Ascending aorta (tissue), 2 donors: ENCODE measurements at places on chromosomes 7 and 10. TPM values are rescaled to one million over a fixed set of nuclear protein-coding genes. Genes with fewer than 3 reads are reported as not detected.
A peak's percentile ranks its signal among the peaks of the same experiment; 100 is the strongest.

DNA sequence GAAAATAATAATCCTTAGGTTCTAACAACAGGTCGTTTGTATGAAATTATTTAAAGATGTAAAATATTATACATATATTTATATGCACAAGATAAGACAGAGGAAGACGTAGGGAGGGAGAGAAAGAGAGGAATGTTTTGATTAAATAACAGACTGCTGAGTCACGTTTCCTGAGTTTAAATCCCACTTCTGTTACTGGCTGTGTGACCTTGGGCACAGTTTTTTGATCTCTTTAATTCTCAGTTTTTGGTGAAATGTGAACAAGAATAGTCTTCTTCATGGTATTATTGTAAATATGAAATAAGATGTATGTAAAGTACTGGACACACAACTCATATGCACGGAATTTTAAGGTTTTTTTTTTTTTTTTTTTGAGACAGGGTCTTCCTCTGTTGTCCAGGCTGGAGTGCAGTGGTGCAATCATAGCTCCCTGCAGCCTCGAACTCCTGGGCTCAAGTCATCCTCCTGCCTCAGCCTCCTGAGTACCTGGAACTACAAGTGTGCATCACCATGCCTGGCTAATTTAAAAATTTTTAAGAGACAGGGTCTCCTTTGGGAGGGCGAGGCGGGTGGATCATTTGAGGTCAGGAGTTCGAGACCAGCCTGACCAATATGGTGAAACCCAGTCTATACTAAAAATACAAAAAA lies 42.6 kb downstream of the BAMBI start:
- H3K27ac ChIP-seq: no peak overlapping the region
- H3K4me3 ChIP-seq: no peak overlapping the region
- H3K36me3 ChIP-seq: no peaks in the 10 kb centered on the region
- DNase-seq: no peak
- H3K27me3 ChIP-seq: no peaks in the 10 kb centered on the region

- H3K4me1 ChIP-seq: no peaks in the 10 kb centered on the region
- no peaks in the 10 kb centered on the region for H3K27me3 ChIP-seq
- no peak for DNase-seq
Measured at GRCh38 chr10:86164174-86164774, 202.3 kb downstream of the GRID1 start.

DNA sequence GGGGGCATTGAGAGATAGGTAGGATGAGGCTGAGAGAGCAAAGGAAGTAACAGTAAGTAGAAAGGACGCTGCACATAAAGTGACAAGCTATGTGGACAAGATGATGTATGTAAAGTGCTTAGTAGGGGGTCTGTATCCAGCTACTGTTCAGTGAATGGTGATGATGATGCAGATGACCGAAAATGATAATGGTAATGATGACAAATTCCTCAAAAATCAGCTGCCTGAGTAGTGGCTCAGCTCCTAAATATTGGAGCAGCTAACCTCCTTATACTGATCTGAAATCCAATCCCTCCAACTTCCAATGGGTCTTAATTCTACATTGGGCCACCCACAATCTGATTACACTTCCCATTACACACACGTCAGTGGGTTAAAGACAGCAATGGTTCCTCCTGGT lies 27.1 kb upstream of the KCNMA1 start:
- DNase-seq: no peak
- H3K36me3 ChIP-seq: no peaks in the 10 kb centered on the region
- H3K27me3 ChIP-seq: no peaks in the 10 kb centered on the region

- H3K4me3 ChIP-seq: no peak overlapping the region
- H3K27me3 ChIP-seq: no peaks in the 10 kb centered on the region
- no peaks in the 10 kb centered on the region for H3K36me3 ChIP-seq
- DNase-seq: no peak
- no peak overlapping the region for H3K27ac ChIP-seq
Measured at GRCh38 chr7:48411619-48412018, 240.4 kb downstream of the ABCA13 start.

DNA sequence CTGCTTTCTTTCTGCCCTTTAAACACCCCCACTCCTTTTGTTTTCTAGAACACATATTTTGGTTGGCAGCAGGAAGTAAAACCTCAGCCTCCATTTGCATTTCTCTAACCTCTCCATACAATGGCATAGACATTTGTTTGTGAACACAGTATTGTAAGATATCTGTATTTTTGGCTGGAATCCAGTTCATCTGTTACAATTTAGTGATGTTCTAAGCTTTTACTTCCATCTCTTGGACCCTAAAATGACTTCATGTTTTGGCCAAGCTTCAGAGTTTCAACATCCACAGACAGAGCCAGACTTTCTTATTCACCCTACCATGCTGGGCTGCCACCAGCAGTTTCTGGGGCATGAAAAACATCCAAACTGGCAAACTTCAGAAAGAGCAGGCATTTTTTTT lies 21.1 kb upstream of the AUTS2 start:
- no peak overlapping the region for H3K27ac ChIP-seq
- no peak overlapping the region for H3K4me3 ChIP-seq
- H3K27me3 ChIP-seq: no peaks in the 10 kb centered on the region
- DNase-seq: no peak
- H3K4me1 ChIP-seq: peaks cover 2% of the 10 kb centered on the region
- no peaks in the 10 kb centered on the region for H3K36me3 ChIP-seq

- H3K27me3 ChIP-seq: no peaks in the 10 kb centered on the region
- H3K27ac ChIP-seq: no peak overlapping the region
- no peak for DNase-seq
- no peaks in the 10 kb centered on the region for H3K36me3 ChIP-seq
- no peak overlapping the region for H3K4me3 ChIP-seq
Measured at GRCh38 chr7:24881623-24882022, 98.4 kb downstream of the OSBPL3 start.

DNA sequence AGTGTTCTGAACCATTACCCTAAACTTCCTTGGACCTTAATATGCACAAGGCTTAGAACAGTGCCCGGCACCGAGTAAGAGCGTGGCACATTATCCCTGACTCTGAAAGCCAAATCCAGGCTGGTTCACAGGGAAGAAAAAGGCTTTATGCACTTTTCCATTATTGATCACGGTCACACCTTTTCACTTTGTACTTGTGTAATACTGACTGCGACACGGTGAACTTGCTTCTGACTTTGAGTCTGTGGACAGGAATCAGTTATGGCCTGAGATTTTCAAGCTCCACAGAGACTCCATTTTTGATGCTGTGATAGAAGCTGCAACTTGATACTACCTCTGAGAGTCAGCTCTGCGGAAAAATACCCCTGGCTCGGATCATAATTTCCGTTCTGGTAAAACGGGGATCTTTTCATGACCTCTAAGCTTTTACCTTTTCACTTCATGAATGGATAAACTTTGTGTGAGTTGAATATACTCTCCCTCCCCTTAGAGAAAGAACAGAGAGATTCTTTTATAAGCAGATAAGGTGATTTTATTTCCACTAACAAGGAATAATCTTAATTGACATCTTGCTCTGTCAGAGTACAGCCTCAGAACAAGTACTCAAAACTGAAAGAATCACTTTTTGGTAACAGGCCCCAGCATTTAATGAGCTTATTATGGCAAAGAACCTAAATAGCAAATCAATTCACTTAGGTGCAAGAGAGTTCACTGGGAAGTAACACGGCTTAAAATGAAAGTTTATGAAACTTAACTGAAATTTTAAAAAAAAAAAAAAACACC lies 88.8 kb downstream of the ELMO1 start:
- H3K36me3 ChIP-seq: no peaks in the 10 kb centered on the region
- DNase-seq: no peak
- no peaks in the 10 kb centered on the region for H3K27me3 ChIP-seq
- H3K4me1 ChIP-seq: no peaks in the 10 kb centered on the region
- H3K27ac ChIP-seq: no peak overlapping the region
- no peak overlapping the region for H3K4me3 ChIP-seq

GRCh38 chr7:141045126-141045841 lies 28.6 kb upstream of the TMEM178B start:
- no peak overlapping the region for H3K4me3 ChIP-seq
- no peaks in the 10 kb centered on the region for H3K4me1 ChIP-seq
- no peak for DNase-seq
- no peak overlapping the region for H3K27ac ChIP-seq
- no peaks in the 10 kb centered on the region for H3K36me3 ChIP-seq

- no peak overlapping the region for H3K4me3 ChIP-seq
- peak; percentile 88 for DNase-seq
- H3K4me1 ChIP-seq: peaks cover 24% of the 10 kb centered on the region
- H3K27ac ChIP-seq: peak overlapping the region; percentile 97
Measured at GRCh38 chr10:132520177-132520811, 17.3 kb upstream of the INPP5A start.

DNA sequence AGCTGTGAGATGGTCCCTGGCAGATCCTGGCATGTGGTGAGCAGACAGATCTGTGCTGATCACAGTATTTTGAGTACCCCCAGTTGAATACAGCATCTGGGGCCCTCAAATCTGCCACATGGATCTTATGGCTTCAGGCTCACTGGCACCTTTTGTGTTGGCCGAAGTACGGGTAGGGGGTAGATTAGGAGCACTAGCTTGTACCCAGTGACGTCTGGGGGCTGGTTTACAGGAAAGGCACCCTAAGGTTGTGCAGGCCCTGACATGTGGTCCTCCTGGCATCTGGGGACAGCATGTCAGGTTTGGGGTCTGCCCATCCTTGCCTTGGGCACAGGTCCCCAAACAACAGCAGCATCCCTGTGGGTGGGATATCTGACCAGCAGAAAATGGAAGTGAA lies 53.2 kb downstream of the SYPL1 start:
- DNase-seq: no peak
- H3K36me3 ChIP-seq: no peaks in the 10 kb centered on the region
- H3K4me3 ChIP-seq: no peak overlapping the region
- no peak overlapping the region for H3K27ac ChIP-seq
- no peaks in the 10 kb centered on the region for H3K27me3 ChIP-seq

DNA sequence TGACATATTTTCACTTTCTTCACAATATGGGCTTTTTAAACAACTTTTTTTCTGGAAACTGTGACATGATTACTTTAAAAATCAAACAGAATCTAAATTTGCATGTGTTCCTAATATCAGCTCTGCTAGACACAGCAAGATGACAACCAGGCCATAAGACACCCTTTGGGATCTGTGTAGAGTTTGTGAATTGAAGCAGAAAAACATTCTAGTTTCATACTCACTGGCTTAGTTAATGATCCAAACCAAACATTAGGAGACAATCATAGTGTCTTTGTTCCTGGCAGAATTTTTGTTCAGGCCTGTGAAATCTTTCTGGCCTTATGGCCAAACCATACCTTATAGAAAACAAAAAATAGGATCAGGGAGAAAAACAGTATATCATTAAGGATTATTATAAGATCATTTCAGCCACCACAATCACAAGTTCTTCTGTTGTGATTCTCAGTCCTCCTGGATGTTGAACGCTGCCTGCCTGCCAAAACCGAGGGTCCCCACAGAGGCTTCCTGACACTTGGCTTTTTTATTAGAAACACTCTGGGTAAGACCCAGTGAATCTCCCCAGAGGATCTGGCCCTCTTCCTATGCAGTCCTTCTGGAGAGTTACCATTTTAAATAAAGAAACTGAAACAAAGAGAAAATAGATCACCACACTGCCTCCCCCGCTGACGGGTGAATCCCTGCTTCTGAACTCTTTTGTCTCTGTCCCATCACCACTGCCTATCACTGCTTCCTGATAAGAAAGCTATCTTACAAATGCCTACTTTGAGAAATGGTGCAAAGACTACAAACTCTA lies 79.2 kb upstream of the PPP1R3C start:
- H3K27me3 ChIP-seq: no peaks in the 10 kb centered on the region
- H3K27ac ChIP-seq: no peak overlapping the region
- DNase-seq: no peak
- no peak overlapping the region for H3K4me3 ChIP-seq

DNA sequence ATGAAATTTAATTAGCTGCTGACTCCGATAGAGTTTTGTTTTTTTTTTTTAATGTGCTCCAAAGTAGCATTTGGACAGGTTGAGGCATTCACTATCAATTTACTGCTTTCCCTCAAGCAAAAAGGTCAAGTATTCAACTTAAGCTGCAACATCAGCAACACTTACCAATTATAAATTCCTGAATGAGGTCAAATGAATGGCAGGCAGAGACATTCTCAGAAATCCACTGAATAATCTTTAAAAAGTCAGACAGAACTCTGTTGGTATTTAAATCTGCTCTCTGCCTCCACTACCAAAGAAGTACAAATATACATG lies 62.8 kb downstream of the GSAP start:
- no peaks in the 10 kb centered on the region for H3K36me3 ChIP-seq
- no peaks in the 10 kb centered on the region for H3K4me1 ChIP-seq
- H3K27ac ChIP-seq: no peak overlapping the region

DNA sequence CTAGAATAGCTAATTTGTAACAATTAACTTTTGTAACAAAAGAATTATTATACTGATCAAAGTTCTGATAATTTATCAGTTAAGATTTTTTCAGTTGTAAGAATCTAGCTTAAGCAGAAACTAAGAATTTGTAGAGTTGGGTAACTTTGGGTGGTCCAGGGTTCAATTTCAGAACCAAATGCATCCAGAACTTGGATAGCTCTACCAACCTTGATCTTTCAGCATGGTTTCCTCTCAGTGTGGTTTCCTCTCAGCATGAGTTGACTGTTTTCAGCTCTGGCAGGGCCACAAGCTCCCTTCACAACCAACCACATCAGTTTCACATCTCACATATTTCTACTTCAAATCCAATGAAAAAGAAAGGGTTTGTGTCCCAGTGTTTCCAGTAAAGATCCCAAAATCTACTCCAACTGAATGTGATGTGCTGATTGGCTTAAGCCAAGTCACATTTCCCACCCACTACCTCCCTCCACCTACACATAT lies 3.3 kb upstream of the FAS start:
- DNase-seq: no peak
- no peaks in the 10 kb centered on the region for H3K36me3 ChIP-seq
- peak overlapping the region; percentile 94 for H3K27ac ChIP-seq

DNA sequence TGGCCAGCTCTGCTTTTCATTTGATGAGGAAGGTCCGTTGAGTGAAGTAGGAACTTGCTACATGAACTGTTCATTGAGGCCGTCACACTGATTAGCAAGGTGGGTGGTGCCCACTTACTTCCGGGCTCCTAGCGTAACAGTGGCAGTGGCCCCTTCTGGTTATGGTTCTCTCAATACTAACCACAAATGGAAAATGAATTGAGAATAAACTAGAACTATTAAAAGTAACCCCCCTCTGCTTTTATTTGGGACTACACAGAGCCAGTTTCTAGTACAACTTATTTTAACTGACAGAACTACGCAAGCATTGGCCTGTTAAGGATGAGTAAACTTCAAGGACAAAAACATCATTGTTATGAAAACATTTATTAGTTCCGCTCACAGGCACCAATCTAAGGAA lies 519.1 kb downstream of the INHBA start:
- no peak for DNase-seq
- H3K4me1 ChIP-seq: no peaks in the 10 kb centered on the region
- H3K4me3 ChIP-seq: no peak overlapping the region
- no peak overlapping the region for H3K27ac ChIP-seq
- H3K36me3 ChIP-seq: no peaks in the 10 kb centered on the region

NKX2-3 gene
- not detected for total RNA-seq

GSTO2 gene
- total RNA-seq: not detected

SYT15B gene
- 68.3 TPM for total RNA-seq

PHKG1 gene
- total RNA-seq: 1.1 TPM

IL2RA gene
- total RNA-seq: not detected

ZNF853 gene
- 12.2 TPM for total RNA-seq

ICA1 gene
- 18.3 TPM for total RNA-seq

CHAT gene
- total RNA-seq: not detected
